ENCODE measurements at places on chromosomes 13 and 19. TPM values are rescaled to one million over a fixed set of nuclear protein-coding genes. Genes with fewer than 3 reads are reported as not detected.
A peak's percentile ranks its signal among the peaks of the same experiment; 100 is the strongest.

The ZNF460 gene
- 43.5 TPM for total RNA-seq

The TSHZ3 gene
- 3.2 TPM for total RNA-seq

The SLC5A5 gene
- 0.16 TPM for total RNA-seq

The IGLON5 gene
- total RNA-seq = not detected

The ZNF562 gene
- total RNA-seq = 24.3 TPM

The ZNF420 gene
- total RNA-seq = 12.5 TPM

The ETV2 gene
- not detected for total RNA-seq

The CLC gene
- not detected for total RNA-seq

- no peak for DNase-seq
- peaks cover 21% of the 10 kb centered on the region for H3K36me3 ChIP-seq
- H3K4me1 ChIP-seq = peaks cover 27% of the 10 kb centered on the region
- no peak overlapping the region for H3K27ac ChIP-seq
- H3K27me3 ChIP-seq = peaks cover 14% of the 10 kb centered on the region
Observed at GRCh38 chr19:7858109-7858770, 15.9 kb downstream of the PRR36 start.

DNA sequence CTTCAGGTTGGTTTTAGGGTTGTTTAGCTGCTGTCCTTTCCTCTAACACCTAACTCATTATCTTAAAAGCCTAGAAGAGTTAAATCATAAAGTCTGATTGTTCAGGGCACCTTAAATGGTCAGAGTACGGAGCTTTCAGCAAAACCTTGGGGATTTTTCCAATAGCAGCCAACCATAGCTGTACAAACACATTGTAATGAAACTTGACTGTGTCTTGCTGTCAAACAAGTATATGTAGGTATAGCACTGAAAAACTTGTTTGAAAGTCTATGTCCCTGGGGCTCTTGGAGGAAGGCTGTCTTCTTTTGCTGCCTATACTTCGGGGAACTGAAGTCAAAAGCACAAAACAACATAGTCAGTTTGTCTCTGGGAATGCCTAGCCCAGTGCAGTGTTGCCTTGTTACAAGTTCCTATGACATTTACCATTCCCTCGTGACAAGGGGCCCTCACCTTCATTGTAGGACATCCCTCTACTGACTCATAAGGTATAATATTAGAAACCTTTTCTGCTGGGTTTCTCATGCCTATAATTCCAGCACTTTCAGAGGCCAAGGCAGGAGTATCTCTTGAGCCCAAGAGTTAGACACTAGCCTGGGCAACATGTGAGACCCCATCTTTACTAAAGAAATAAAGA lies 474.5 kb upstream of the NBEA start:
- H3K4me3 ChIP-seq = no peak overlapping the region
- DNase-seq = no peak
- no peak overlapping the region for H3K27ac ChIP-seq
- no peaks in the 10 kb centered on the region for H3K27me3 ChIP-seq
- no peaks in the 10 kb centered on the region for H3K36me3 ChIP-seq

GRCh38 chr13:93708308-93709075 lies 481.9 kb downstream of the GPC6 start:
- no peak for DNase-seq
- H3K36me3 ChIP-seq = no peaks in the 10 kb centered on the region
- H3K27me3 ChIP-seq = no peaks in the 10 kb centered on the region
- no peaks in the 10 kb centered on the region for H3K4me1 ChIP-seq
- H3K4me3 ChIP-seq = no peak overlapping the region
- no peak overlapping the region for H3K27ac ChIP-seq

DNA sequence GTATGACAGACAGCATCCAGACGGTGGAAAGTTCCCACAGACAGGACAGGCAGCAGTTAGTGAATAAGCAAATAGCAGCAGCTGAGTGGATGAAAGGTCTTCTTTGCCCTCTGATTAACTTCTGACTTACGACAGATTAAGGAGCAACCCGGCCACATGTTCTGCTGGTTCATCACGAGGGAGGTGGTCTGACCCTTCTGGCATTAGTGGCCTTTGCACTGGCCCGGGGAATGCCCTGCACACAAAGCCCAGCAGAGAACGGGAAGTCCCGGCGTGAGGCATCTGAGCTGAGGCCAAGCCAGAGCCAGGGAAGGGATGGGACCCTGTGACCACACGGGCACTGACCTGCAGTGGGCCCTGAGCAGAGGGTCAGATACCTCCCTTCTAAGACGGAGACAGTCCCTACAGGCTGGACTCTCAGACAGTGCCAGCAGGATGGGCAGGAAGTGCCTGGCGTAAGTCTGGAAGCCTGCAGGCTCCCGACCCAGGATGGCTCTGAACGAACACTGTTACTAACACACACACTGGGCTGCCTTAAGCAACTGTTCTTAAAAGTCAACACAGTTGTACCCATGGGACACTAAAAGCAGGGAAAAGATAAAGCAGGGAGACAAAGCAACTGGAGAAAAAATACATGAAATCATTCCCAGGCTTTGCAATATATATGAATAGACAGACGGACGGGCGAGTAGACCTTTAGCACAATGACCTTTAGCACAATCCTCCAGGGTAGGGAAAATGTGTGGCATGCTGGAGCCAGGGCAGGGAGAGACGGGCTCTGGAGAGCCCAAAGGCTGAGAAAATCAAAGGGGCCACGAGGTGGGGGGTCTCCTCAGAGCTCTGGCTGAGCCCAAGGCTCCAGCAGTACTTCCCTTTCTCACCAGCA lies 6.3 kb downstream of the C19orf12 start:
- peak; percentile 42 for DNase-seq
- peaks cover 3% of the 10 kb centered on the region for H3K4me1 ChIP-seq
- H3K4me3 ChIP-seq = no peak overlapping the region
- H3K27me3 ChIP-seq = no peaks in the 10 kb centered on the region
- H3K36me3 ChIP-seq = peaks cover 38% of the 10 kb centered on the region
- peak overlapping the region; percentile 38 for H3K27ac ChIP-seq

DNA sequence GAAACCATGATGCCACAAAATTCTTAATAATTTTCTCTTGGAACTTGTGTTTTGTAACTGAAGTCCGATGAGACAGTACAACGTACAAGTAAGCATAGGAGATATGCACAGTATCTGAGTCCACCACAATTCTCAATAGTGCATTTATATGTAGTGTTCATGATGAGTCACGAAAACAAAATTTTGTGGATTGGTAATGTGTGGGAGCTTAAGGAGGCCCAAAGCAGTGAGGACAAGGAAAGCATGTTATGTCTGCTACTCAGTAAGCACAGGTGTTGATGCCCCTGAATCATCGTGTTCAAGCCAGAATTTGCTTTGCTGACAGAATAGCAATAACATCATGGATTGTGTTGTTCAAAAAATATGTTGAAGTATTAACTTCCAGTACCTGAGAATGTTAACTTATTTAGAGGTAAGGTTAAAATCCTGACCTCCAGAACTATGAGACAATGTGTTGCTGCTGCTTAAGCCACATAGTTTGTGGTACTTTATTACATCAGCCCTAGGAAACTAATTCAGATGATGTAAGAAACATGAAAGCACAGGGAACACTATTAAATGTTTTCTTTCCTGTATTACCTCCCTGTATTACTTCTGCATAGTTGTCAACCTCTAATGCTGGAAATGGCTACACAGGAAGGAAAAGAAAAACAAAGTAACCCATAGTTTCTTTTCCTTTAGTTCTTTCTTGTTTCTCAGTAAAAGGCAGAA lies 201.3 kb downstream of the SLITRK6 start:
- no peaks in the 10 kb centered on the region for H3K27me3 ChIP-seq
- DNase-seq = no peak

- H3K27me3 ChIP-seq = no peaks in the 10 kb centered on the region
- DNase-seq = no peak
- H3K36me3 ChIP-seq = peaks cover 32% of the 10 kb centered on the region
- H3K4me1 ChIP-seq = peaks cover 8% of the 10 kb centered on the region
- H3K27ac ChIP-seq = peak overlapping the region; percentile 83
Observed at GRCh38 chr19:49570997-49571676, 9.2 kb downstream of the NOSIP start.

GRCh38 chr19:35114353-35115176 lies 1.1 kb upstream of the FXYD3 start:
- peak; percentile 79 for DNase-seq
- H3K36me3 ChIP-seq = no peaks in the 10 kb centered on the region
- no peak overlapping the region for H3K27ac ChIP-seq
- H3K4me3 ChIP-seq = peak overlapping the region; percentile 13
- peaks cover 21% of the 10 kb centered on the region for H3K4me1 ChIP-seq
- H3K27me3 ChIP-seq = no peaks in the 10 kb centered on the region

GRCh38 chr13:26503826-26504594 lies 53.5 kb upstream of the WASF3 start:
- H3K36me3 ChIP-seq = no peaks in the 10 kb centered on the region
- DNase-seq = no peak
- H3K4me3 ChIP-seq = no peak overlapping the region
- no peaks in the 10 kb centered on the region for H3K27me3 ChIP-seq

DNA sequence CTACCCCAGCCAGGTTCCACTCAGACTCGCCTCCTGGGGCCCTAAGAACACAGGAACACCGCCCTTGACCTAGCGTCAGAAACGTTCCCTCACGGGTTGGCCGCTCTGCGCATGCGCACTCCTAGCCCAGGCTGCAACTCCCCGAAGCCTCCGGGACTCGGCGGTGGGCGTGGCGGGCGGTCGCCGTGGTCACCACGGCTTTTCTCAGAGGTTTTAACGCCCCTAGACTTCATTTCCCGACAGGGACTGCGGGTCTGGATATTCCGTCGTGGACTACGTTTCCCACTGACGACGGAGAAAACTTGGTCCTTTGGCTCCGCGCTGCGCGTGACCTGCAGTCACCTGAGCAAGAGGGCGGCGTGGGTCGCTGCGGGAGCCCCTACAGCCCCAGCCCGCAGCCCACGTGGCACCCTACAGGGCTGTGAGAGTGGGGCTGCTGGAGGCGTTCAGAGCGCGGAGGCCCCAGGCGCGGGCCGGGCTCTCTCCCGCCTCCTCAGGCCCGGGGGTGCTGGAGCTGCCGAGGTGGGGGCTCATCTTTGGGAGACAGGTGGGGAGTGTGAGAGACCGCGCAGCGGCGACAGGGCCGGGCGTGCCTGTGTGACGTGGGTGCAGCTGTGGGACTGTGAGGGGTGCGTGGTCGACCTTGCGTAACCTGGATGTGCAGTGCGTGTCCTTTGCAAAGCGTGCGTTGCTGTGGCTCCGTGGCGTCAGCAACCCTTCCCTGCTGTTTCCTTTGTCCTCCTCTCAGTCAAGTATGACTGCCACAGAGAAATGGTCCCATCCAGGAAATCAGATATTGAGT lies 38.0 kb upstream of the ZNF573 start:
- H3K4me1 ChIP-seq = peaks cover 2% of the 10 kb centered on the region
- no peak overlapping the region for H3K27ac ChIP-seq
- no peaks in the 10 kb centered on the region for H3K36me3 ChIP-seq
- peak overlapping the region; percentile 79 for H3K4me3 ChIP-seq

DNA sequence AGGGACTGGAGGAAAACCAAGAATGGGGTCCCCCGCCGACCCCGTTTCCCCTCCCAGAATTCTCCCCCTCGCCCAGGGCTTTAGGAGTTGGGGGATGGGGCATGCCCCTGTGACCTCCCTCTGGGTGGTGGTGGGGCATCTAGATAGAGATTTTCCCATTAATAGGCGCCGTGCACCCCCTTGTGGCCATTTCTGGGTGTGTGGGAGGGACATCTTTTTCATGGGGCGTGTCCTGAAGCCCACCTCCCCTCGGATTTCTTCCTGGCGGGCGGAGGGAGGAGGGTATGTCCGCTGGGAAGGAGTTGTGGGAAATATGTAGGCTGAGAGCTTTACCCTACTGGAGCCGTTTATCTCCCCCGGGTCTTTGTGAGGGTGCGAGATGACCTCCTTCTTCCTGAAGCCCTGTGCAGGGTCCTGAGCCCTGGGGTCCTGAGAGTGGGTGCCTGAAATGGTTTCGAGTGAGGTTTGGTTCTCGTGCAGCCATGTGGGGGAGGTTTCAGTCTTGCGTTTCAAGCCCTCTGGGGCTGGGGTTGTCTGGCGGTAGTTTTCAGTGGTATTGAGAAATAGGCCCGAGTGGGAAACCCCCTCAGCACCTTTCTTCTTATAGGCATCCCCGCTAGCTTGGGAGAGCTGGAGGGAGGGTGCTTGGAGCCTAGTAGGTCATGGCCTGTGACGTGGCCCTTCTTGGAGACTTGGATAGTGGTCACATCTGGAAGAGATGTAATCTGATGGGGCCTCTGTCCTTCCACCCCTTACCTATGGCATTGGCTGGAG lies 1.0 kb downstream of the PRMT1 start:
- peak overlapping the region; percentile 99 for H3K27ac ChIP-seq
- peak; percentile 78 for DNase-seq
- peaks cover 58% of the 10 kb centered on the region for H3K4me1 ChIP-seq
- H3K36me3 ChIP-seq = peaks cover 9% of the 10 kb centered on the region
- H3K4me3 ChIP-seq = peak overlapping the region; percentile 99
- no peaks in the 10 kb centered on the region for H3K27me3 ChIP-seq

- H3K4me1 ChIP-seq = no peaks in the 10 kb centered on the region
- H3K27me3 ChIP-seq = no peaks in the 10 kb centered on the region
- no peak for DNase-seq
- no peak overlapping the region for H3K27ac ChIP-seq
- no peak overlapping the region for H3K4me3 ChIP-seq
Observed at GRCh38 chr13:66477816-66478215, 752.3 kb downstream of the PCDH9 start.

- no peaks in the 10 kb centered on the region for H3K27me3 ChIP-seq
- no peak overlapping the region for H3K27ac ChIP-seq
- no peaks in the 10 kb centered on the region for H3K4me1 ChIP-seq
- peaks cover 20% of the 10 kb centered on the region for H3K36me3 ChIP-seq
Observed at GRCh38 chr19:4035582-4035981, 28.0 kb downstream of the PIAS4 start.

- H3K4me3 ChIP-seq = no peak overlapping the region
- DNase-seq = no peak
- no peak overlapping the region for H3K27ac ChIP-seq
Observed at GRCh38 chr13:96075953-96076543, 13.9 kb upstream of the HS6ST3 start.

DNA sequence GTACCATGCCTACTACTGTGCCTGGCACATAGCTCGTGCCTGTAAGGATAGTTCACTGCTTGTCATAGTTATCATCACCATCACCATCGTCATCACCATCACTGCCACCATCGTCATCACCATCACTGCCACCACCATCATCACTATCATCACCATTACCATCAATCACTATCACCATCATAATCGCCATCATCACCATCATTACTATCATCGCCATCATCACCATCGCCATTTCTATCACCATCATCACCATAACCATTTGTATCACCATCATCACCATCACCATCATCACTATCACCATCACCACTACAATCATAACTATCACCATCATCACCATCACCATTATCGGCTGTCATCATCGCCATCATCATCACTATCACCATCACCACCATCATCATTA lies 107.1 kb downstream of the TUBA3C start:
- H3K27ac ChIP-seq = no peak overlapping the region
- H3K27me3 ChIP-seq = no peaks in the 10 kb centered on the region
- no peak overlapping the region for H3K4me3 ChIP-seq
- DNase-seq = no peak
- H3K36me3 ChIP-seq = no peaks in the 10 kb centered on the region

DNA sequence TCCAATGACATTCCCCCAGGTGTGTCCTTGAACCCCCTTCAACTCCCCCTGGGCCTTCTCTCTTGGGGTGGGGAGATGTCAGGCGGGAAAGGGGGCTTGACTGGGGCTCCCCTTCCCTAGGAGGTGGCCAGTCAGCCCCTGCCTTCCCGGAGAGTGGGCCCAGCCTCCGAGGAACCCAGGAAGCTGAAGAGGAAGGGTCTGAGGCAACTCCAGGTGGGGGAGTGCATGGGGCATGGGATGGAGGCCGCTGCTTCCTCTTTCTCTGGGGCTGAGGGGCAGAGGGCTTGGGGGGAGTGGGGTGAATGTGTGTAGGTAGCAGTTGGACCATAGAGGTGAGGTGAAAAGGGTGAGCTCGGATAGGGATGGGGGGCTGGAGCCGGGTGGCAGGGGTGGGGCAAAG lies 2.7 kb upstream of the INAFM1 start:
- no peaks in the 10 kb centered on the region for H3K27me3 ChIP-seq
- H3K4me3 ChIP-seq = no peak overlapping the region
- H3K36me3 ChIP-seq = peaks cover 6% of the 10 kb centered on the region
- no peak overlapping the region for H3K27ac ChIP-seq
- H3K4me1 ChIP-seq = peaks cover 11% of the 10 kb centered on the region

Measured in heart right ventricle (tissue), 16 donors.